Stimulated activated CD4-positive, alpha-beta T cell treated with anti-CD3 and anti-CD28 coated beads, Interleukin-1b, Interleukin-23, amount 100 ng/mL, for 4 hours (primary cell): ENCODE measurements at places on chromosomes 1 and 21.

DNA sequence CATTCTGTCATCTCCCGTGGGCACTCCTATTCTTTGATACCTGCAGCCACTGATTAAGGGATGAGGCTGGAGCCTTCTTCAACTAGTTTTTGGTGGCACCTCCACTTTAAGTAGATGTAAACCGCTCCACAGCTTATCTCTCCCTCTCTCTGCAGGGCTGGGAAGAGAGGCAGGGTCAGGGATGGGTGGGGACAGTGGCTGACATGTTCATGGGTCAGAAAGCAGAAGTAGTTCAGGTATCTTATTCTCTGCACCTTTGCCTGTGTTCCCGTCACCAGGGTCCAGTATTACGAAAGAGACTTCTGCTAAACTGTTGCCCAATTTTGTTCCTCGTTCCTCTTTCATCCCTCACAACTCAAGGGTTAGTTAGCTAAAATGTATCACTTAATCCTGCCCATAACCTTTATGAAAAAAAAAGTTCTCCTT, 51.7 kb upstream of the EDEM3 start:
- DNase-seq, result no peak

DNA sequence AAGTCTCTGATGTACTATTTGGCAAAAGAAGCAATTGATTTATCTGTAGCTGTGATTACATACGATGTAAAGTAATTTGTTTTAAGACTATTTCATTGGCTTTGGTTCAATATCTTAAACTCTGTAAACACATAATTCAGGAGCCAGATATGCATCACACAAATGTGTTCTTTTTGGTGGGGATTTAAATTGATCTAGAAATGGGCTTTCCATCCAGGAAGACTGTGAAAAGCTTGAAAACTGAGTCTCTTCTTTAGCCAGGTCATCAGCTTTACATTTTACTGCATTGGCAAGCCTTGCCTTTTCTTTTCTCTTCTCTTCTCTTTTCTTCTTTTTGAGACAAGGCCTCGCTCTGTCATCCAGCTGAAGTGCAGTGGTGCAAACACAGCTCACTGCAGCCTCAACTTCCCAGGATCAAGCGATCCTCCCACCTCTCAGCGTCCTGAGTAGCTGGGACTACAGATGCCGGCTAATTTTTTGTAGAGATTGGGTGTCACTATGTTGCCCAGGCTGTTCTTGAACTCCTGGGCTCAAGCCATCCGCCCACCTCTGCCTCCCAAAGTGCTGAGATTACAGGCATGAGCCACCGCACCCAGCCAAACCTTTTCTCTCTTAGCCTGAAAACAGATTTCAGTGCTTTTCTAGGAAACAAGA, 1.4 kb downstream of the RCAN3 start:
- DNase-seq, result no peak

DNA sequence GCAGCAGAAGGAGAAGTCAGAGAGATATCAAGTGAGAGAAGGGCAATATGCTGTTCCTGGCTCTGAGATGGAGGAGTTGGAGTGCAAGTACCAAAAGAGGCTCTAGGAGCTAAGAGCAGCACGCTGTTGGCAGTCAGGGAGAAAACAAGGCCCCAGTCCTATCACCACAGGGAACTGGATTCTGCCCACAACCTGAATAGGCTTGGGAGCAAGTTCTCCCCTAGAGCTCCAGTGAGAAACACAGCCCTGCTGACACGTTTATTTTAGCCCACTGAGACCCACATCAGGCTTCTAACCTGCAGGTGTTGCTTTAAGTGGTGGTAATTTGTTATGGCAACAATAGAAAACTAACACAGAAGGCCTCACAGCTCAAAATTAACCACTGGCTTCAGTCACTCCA, 31.8 kb upstream of the ZNF644 start:
- no peak for DNase-seq

GRCh38 chr1:197481101-197481500, 213.0 kb downstream of the CRB1 start:
- no peak for DNase-seq

DNA sequence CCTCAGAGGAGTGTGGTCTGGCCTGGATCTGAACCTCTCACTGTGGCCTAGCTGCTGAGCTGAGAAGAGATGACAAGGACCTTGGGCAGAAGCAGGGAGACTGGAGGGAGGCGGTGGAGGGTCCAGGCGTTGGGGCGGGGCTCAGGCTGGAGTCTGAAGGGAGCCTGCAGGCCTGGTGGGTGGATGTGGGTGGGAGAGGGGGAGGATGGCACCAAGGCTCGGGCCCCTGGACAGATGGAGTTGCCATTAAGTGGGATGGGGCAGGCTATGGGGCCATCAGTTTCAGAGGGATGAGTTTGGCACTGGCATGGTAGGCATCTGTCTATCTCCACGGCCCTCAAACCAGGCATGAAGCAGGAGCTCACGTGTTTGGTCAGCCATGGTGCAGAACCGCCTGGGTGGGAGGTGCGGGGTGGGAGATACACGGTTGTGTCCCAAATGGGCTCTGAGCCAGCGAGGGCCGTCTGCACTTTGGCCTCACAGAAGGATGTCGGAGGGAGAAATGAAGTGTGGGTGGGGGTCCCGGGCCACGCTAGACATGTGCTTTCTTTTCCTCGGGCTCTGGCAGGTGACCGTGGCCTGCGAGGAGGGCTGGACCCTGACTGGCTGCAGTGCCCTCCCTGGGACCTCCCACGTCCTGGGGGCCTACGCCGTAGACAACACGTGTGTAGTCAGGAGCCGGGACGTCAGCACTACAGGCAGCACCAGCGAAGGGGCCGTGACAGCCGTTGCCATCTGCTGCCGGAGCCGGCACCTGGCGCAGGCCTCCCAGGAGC, 23.6 kb downstream of the PCSK9 start:
- DNase-seq, result no peak

GRCh38 chr1:186078245-186078644, 296.8 kb downstream of the TPR start:
- no peak for DNase-seq

DNA sequence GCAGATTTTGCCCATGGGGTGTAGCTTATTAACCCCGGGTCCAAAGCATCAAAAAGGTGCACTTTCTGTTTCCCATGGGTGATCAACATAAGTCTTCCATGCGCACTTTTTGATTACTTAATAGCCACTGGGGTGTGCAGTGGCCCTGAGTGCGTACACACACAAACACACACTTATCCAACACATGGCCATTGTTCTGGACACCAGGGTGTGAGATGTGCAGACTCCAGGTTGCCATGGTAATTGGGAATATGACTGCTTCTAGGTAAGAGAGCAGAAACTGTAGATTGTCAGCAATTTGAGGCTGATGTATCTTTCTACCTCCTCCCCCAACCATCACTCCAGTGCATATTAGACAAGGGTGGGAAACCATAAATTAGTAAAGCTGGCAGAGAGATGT, 68.8 kb downstream of the MAB21L3 start:
- no peak for DNase-seq

DNA sequence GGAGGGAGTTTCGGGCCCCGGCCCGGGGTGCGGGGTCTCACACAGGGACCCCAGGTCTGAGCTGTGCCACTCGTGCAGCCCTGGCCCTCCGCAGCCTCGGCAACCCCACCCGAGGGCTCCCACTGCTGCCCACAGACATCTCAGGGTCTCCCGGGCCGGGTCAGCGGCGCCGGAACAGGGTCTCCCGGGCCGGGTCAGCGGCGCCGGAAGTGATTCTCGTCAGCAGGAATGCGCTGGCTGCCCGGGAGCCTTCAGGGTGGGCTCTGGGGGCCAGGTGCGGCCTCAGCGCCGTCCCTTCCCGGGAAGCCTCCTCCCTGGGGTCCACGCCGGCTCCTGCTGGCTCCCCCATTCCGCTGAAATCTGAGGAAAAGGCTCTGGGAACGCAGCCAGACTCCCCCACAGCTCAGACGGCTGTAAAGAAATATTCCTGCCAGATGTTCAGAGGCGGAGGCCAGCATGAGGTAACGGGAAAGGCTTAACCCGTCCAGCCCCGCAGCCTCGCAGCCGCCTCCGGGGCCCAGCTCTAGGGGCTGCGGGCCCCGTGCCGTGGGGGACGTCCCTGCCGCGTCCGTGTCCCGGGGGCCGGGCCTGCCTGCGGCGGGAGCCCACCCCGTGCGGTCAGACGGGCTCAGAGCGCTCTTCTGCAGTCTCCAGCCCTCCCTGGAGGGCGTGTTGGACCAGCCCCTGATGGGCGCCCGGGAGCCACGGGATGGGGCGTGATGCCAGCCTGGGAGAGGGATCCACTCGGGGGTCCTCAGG, 8.7 kb upstream of the COL6A1 start:
- no peak for DNase-seq

GRCh38 chr1:1085911-1086841, 12.1 kb upstream of the RNF223 start:
- DNase-seq, result no peak

GRCh38 chr1:168825820-168826219, 96.8 kb upstream of the DPT start:
- DNase-seq, result no peak

DNA sequence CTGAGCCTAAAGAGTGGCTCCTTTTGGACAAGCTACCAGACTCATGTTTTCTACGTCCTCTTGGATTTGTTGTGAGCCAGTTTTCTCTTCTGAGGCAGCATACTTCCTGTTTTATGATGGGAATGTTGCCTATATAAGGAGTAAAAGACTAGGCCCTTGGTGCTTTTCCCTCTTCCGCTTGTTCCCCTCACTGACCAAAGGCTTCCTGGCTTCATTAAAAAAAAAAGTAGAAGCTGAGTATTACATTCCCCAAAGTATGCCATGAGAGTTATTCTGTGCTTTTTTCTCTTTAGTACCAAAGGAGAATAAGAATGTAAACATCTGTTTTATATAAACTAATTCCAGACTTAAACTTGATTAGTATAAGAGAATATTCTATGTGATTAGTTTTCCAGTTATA, 6.5 kb upstream of the HMCN1 start:
- no peak for DNase-seq

DNA sequence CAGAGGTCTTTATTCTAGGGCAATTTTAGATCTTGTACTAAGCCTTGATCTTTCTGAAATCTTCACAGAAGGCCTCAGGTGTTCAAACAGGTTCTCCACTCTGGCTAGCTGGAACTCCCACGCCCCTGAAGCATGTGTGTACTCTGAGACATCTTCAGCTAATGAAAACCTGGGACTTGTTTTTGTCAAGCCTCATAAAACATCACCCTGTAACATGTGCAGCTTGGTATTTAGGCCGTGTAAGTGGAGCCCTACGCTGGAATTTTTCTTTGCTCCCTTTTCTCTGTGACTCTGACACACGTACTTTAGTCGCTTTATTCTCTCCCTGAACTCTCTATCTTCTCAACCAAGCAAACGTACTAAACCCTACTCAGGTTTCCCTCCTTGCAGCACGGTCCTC, 701.9 kb upstream of the ZP4 start:
- no peak for DNase-seq

- DNase-seq, result no peak
Measured at GRCh38 chr1:168291222-168291837, 10.7 kb downstream of the TBX19 start.

GRCh38 chr1:234199476-234200127, 173.7 kb upstream of the COA6 start:
- DNase-seq, result no peak

GRCh38 chr1:78760858-78761257, 111.2 kb downstream of the IFI44 start:
- DNase-seq, result no peak

DNA sequence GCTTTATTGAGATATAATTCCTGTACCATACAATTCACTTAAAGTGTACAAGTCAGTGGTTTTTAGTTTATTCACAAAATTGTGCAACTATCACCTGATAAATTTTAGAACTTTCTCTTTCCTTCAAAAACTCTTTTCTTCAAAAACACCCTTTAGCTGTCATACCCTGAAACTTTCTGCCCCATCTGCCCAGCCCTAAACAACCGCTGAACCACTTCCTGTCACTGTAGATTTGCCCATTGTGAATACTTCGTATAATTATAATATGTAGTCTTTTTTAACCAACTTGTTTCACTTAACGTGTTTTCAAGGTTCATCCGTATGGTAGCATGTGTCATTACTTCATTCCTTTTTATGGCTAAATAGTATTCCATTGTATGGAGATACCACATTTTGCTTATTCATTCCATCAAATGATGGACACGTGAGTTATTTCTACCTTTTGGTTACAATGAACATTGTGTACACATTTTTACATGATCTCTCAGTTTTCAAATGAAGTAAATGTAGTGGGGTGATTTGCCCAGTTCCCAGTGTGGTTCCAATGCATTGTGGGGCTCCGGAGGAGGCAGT, 37.9 kb downstream of the WNT4 start:
- no peak for DNase-seq

GRCh38 chr1:11568687-11569086, 85.5 kb downstream of the FBXO2 start:
- DNase-seq, result no peak

DNA sequence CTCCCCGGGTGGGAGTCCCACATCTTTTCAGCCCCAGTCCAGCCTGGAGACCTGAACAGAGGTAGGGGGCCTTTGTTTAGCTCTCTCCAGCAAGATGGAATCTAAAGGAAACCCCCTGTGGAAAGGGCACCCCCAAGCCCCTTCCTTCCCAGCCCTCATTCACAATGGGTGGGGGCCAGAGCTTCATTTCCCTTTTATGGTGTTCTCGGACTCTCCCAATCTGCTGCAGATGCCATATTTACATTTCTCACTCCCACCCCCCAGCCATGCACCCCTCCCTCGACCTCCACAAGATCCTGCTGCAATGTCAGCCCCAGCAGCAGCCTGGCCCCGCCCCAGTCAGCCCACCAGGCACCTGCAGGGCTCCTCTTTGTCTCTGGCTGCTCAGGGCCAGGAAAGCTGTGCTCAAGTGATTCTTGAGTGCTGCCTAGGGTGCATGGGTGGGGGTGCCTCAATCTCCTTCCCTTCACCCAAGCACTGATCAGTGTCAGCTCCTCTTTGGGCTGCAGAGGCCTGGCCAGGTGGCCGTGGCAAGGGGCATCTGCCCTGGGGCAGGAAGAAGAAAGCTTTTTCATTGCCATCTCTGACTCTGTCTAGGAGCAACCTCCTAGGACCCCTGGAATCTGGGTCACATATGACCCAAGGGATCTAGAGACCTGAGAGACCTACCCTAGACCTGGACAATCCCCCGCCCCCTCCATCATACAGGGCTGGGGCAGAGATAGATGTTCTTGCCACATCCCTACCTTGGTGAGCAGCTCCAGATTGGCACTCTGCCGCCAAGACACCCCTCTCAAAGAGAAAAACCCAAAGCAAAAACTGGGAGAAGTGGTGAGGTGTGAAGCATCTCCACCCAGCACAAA, 1.7 kb downstream of the KIF21B start:
- no peak for DNase-seq

- DNase-seq, result no peak
Measured at GRCh38 chr1:177934461-177934860, 35.4 kb downstream of the SEC16B start.

GRCh38 chr1:50913954-50914353, 46.1 kb downstream of the FAF1 start:
- no peak for DNase-seq

DNA sequence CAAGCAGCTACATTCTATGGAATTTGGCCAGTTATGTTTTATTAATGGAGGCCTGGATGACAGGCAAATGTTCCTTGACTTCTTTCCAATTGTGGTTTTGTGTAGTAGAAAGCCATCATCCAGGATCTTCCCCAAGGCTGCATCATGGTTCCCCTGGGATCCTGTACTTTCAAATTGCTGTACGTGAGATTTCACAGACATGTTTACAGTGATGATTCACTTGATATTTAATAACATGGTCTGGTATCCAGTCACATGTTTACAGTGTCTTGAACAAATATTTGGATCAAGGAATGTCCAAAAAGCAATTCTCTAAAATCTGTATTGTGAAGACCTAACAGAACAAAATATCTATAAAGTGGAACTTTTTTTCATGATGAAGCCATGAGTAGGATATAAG, 68.3 kb upstream of the ST6GALNAC3 start:
- no peak for DNase-seq

- no peak for DNase-seq
Measured at GRCh38 chr21:31850886-31851285, 21.9 kb upstream of the HUNK start.

- no peak for DNase-seq
Measured at GRCh38 chr1:52424813-52425212, 20.4 kb downstream of the PRPF38A start.
